ENCODE measurements at places on chromosomes 3 and 15.

DNA sequence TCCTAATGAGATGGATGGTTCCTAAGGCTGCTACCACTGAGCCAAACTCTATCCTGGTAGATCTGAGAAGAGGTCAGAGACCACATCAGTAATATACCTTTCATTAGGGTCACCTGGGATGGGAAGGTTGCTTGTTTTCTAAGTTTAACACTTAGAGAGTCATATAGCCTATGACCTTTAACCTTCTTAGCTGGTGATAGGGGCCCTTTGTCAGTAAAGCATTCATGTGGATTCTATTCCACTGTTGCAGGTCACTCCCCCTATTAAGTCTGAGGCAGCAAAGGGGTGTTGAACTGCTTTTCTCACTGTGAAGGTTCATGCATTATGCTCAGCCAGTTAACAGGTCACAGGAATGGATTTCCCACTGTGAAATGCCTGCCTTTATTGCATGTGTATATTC is 6.1 kb upstream of the ZNF609 start:
- no peak for DNase-seq

DNA sequence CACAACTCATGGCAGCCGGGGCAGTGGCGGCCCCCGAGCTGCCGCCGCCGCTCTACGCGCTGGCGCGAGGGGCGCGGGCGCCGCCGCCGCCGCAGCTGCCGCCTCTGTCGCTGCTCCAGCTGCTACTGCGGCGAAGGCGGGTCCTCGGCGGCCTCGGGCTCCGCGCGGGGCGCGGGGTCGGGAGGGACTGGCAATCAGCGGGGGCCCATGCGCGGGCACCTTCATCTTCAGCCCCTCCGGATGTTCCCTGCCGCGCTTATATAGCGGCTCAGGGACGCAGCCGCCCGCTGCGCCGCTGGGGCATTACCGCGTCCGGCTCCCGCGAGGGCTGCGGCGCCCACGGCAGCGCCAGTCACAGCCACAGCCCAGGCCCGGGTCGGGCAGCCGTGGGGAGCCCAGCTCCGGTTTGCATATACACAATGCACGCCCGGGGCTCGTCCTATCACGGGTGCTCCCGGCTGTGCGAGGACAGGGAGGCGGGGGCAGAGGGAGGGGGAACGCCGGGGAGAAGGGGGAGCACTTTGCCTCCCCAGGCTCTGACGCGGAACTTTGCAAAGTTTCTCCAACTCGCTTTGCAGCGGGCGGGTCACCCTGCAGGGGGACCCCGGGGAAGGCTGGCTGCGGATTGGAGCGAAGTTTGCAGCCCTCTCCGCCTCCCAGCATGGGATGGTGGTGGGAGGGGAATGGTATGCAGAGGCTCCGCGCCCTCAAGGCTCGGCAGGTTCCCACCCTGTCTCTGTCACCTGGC is at the start of gene VGLL3:
Gene VGLL3, minus strand, starts transcription at position 416 of the 748 bp plus-strand sequence. Its CDS starts 406 bp downstream, at position 10.
- DNase-seq: peak; percentile 14

DNA sequence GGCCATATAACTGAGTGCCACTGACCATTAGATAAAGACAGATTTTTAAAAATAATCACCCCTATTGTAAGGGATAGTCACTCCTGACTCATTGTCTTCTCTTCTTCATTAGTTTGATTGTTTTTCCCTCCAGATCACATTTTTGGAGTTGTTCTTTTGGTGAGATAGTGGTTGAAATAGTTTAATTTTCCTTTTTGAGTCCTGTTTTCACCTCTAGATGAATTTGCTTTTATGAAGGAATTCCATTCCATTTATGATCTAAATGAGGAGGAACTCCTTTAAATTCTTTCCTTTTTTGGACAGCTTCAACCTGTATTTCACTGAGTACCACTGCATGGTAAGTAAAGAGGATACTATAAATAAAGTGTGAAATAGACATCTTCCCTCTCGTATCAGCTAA is 112.4 kb downstream of the GREM1 start:
- DNase-seq: no peak

DNA sequence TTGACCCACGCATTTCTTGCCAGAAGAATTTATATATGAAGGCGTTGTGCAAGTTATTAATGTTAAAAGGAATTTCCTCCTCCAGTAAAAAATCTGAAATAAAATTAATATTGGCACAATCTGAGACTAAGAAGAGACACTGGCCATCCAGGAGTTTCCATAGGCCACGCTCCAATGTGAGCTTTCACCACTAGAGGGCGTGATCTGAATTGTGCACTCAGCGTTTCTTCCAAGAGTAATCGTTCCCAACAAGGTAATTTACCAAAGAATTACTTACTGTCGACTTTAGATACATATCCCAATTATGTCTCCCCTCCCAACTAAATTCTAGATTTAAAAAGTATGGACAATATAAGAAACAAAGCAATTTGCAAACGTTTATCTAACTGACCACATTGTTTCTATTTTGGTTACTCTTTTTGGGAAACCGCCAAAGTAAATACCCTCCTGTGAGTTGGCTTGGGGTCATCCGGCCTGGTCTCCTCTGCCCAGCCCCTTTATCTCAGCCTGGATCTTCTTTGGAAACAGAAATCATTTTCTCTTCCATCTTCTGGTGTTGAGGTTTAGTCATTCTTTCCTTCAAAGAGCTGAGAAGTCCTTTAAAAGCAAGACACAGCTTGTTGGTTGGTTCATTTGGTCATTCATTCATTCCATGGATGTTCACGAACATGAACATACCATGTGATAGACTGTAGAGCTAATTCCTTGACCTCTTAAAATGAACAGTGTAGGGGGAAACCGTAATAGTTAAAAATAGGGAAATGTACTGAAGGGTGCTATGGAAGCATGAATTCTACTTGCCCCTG is 26.2 kb downstream of the POLR2M start:
- peak; percentile 69 for DNase-seq

DNA sequence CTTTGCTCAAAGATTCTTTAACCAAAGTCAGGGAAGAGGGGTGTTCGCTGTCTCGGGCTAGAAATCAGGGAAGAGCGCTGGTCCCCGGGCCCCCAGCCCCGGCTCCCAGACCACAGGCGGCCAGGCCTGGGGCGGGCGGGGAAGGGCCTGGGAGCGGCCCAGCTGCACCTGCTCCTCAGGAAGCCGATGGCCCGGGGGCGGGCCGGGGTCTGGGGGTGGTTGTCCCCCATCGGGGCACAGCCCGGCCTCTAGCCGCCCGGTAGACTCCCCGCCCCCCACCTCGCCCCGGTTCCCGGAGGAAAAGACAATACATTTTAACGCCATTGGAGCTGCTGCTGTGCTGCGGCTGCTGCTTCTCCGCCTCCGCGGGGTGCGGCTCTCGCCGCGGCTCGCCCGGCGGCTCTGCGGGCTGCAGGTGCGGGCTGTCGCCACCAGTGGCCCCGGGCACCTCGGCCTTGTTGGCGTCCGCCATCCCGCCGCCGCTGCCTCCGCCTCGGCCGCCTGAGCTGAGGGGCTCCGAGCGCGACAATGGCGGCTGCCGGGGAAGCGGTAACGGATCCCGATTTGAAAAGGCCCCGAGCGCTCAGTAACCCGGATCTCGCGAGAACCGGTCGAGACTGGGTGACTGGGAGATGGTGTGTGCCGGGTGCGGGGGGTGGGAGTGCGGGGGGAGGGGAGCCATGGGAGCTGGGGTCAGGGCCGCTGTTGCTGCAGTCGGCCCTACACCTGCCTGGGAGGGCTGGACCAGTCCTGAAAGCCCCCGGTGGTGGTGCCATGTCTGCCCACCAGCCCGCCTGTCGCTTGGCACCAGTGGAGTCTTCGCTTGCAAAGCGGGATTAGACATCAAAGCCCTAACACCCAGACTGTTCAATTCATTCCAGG is at the start of gene MYEF2:
Gene MYEF2, minus strand, starts transcription at position 530 of the 882 bp plus-strand sequence. Its CDS starts 58 bp downstream, at position 472.
- peak; percentile 89 for DNase-seq

DNA sequence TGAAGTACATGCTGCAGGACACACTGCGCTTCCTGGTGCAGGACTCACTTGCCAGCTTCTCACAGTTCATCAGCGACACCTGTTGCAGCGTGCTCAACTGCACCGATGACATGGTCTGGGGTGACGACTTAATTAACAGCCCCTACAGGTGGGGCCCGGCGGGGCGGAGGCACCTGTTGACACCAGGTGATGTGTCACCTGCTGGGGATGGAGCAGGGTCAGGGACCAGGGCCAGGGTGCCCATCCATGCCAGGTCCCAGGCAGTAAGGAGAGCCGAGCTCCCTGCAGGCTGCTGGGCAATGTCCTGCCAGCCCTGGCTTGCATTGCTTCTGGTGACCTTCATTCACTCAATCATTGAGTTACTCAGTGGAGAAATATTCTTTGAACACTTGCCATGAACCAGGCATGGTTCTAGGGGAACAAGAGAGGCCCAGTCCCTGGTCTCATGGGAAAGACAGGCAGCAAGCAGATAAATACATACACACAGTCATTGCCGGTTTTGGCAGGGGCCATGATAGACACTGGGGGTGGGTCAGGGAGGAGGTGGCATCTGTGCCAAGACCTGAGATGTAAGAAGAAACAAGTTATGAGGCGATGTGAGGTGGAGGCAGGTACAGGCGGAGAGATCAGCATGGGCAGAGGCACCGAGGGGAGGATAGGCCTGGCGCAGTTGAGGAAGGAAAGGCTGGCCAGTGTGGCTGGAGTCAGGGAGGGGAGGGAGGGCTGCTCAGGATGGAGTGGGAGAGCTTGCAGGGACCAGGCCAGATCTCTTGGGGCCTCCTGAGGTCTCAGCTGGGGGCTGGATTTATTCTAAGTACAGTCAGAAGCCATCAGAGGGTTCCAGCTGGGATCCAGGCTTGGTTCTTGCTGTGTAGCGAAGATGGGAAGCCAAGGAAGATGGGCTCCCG is 30.8 kb downstream of the DNAH1 start:
- DNase-seq: no peak

GRCh38 chr3:178385280-178385952 is 150.8 kb upstream of the KCNMB2 start:
- DNase-seq: peak; percentile 13

DNA sequence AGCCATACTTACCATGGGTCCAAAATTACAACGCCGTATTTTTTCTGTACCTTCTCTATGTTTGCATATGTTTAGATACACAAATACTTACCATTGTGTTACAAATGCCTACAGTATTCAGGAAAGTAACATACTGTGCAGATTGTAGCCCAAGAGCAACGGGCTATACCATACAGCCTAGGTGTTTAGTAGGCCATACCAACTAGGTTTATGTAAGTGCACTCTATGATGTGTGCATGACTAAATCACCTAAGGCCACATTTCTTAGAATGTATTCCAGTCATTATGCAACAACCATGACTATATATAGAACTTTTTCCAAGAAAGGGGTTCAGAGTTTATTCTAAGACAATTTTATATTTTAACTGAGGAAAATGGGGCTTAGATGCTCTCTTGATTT is 411.7 kb downstream of the MAGI1 start:
- DNase-seq: no peak

GRCh38 chr15:66308531-66308930 is 15.2 kb downstream of the DIS3L start:
- DNase-seq: no peak

DNA sequence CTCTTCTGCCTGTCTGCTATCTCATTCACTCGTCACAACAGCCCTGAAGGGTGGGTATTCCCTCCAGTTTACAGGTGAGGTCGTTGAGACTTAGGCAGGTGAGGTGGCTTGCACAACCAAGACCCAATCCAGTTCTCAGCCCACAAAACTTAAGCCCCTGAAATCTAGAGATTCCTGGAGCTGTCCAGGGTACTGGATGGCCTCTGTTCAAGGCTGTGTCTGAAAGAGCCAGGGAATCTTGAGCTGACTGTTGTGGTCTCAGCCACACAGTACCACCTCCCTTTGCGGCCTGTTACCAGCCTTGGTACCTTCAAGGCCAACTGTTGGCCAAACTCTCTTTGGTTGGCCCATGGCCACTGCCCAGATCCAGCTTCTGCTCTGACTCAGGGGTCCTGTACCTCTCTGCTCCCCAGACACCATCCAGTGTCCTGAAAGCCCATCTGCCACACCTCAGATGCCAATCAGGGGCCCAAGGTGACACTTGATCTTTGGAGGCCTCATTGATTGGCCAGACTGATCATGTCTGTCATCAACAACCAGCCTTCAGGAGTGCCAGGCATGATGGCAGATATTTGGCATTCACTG is 10.9 kb upstream of the FAM107A start:
- DNase-seq: peak; percentile 20

DNA sequence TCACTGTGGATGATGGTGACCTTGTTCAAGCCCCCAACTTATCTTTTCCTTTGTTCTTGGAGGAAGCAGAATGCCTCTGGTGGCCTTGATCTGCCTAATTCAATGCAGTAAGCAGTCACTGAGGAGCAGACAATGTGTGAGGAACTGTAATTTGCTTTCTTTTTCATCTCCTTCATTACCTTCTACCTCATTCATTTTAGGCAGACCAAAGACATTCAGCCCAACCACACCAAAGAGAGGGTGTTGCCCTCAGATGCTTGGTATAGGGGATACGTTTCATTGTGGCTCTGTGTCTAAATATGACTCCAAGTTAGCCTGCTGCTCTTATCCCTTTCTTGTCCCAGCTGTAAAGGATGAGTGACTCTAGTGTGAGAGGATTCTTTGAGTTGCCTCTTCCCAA is 15.3 kb downstream of the EXOSC7 start:
- no peak for DNase-seq

- DNase-seq: no peak
Observed at GRCh38 chr3:8937064-8938020, 25.9 kb downstream of the RAD18 start.

DNA sequence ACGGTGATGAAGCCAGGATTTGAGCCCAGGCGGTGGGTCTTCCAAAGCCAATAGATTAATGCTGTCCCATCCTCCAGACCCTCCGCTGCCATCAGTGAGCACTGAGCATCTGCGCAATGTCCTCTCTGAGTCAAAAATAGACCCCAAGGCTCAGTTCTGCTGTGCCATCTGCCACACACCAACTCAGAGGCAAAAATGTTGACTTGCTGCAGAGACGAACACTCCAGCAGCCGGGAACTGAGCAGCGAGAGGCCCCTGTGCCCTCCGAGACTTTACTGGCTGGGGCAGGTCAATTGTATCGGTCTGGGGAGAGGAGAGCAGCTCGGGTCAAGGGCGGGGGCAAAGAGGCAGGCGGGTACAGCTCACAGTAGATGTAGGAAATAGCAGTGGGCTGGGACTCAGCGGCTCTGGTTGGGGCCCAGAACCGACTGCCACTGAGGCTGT is 41.5 kb upstream of the ATP2B2 start:
- no peak for DNase-seq

DNA sequence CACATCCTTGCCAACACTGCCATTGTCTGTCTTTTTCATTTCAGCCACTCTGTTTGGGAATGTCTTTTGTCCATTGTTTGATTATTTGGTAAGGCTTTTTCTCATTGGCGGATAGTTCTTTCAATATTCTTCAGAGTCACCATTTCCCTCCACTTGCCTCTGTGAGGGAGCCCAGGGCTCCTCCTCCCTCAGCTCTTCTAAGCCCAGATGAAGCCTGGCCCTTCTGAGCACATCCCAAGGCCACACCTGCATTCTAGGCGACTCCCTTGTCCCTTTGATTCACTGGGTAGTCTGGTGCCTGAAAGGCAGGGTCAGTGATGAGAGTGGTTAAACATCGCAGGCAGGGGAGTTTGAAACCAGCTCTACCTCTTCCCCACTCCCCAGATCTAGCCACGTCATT is 12.4 kb upstream of the LTF start:
- DNase-seq: no peak

Measured in activated CD4-positive, alpha-beta T cell treated with anti-CD3 and anti-CD28 coated beads for 36 hours (primary cell).